ENCODE measurements at places on chromosomes 6 and 20. TPM values are rescaled to one million over a fixed set of nuclear protein-coding genes. Genes with fewer than 3 reads are reported as not detected.

DNA sequence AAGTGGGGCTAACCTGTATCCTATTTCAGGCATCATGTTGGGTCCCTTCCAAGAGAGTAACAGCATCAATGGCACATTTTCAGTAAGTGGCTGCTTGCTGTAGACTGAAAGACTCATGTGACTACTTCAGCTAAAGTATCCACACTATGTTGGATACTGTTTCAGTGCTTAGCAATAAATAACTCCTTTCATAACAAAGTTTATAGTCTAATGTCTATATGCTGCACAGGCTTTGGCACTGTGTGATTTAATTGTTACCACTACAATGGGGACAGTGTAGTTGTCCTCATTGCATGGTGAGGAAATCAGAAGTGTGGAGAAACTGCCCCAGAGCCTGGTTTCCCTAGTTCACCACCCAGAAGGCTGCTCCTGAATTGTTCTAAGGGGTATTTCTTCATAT is 318.0 kb upstream of the PTCHD4 start:
- DNase-seq, result peak; percentile 9

GRCh38 chr6:43728586-43728985 is 41.0 kb upstream of the MRPS18A start:
- DNase-seq, result no peak

DNA sequence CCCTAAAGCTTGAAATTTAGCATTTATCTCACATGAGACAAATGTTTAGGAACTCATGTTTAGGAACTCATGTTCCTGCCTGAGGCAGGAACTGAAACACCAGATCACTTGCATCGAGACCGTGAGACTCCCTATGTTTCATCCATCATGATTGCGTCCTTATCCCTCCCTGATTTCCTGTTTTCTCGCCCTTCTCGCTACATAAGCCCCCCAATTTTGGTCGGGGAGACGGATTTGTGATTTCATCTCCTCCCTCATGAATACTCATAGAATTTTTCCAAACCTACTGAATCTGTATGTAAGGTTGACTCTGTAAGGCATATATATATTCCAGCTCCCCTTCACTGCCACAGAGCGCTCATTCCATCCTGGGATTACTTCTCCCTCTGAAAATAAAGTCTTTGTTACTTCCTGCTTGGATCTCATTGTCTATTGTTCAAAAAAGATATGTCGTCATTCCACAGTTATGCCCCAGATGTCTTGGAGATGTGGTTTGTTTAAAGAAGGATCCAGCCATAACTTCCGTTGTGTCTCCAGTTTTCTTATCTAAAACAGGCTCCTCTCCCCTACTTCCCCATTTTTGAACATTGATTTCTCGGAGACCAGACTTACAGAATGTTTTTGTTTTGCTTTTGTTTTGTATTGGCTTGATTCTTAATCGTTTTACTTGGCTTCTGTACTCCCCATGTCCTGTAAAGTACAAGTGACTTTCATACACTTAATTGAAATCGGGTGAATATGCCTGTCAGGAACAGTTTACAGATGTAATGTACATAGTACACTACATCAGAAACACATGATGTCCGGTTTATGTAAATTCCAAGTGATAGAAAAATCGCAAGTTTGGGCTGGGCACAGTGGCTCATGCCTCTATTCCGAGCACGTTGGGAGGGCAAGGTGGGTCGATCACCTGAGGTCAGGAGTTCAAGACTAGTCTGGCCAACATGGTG is 118.7 kb downstream of the HFE start:
- DNase-seq, result peak; percentile 87

GRCh38 chr6:156909212-156910010 is 132.2 kb downstream of the ARID1B start:
- DNase-seq, result no peak

DNA sequence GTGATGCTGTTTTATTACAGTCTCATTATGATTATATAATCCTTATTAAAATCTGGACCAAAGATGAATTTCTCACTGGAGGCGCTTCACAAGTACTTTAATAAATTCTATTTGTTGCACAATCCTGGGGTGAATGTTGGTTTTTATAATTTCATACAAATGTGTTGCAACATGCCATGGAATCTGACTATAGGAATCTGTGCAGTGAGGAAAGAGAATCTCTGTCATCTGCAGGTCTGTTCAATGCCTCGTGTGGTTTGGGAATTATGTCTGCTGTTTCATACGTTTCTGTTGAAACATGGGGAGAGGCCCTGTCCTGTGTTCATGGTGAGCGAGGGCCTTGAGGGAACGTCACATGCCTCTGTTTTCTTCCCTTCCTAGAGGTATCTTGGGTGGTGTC is 277.3 kb downstream of the CDH4 start:
- no peak for DNase-seq

GRCh38 chr6:16302721-16303552 is 64.5 kb downstream of the GMPR start:
- no peak for DNase-seq

- no peak for DNase-seq
Measured at GRCh38 chr6:52221302-52221701, 23.0 kb downstream of the IL17F start.

GRCh38 chr6:45423111-45423823 is 45.5 kb upstream of the SUPT3H start:
- no peak for DNase-seq

GRCh38 chr6:44228433-44228832 is 5.0 kb downstream of the SLC29A1 start:
- no peak for DNase-seq

DNA sequence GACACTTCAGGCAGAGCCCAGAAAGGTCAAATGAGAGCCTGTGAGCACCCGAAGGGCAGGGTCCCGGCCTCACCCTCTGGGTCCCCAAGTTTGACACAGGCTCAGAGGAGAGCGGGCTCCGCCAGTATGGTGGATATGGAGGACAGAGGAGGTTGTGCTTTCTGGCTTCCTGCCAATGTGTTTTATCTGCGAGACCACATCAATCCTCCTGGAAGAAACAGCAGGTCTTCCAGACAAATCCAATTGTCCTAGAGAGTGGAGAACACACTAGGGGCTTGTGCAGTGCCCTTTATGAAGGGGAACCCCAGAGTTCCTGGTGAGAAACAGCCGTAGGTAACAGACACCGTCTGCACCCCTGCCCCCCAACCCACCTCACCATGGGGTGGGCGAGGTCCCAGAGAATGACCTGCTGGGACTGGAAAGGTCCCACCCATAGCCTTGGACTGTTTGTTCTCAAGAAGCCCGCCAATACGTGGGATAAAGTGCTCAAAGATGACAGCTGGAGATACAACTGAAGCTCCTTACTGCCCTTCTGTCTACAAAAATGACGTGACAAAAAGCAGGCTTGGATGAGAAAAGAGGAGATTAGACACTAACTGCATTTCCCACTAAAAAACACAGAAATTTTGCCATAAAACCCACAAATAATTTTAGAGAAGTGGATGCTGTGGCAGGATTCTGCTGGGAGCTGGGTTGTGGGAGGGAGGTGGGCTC is 23.9 kb upstream of the SSTR4 start:
- no peak for DNase-seq

GRCh38 chr20:53092772-53093300 is 120.7 kb downstream of the TSHZ2 start:
- no peak for DNase-seq

- DNase-seq, result no peak
Measured at GRCh38 chr6:138857775-138858174, 61.9 kb downstream of the ECT2L start.

- no peak for DNase-seq
Measured at GRCh38 chr6:157525918-157526425, 145.0 kb downstream of the ZDHHC14 start.

DNA sequence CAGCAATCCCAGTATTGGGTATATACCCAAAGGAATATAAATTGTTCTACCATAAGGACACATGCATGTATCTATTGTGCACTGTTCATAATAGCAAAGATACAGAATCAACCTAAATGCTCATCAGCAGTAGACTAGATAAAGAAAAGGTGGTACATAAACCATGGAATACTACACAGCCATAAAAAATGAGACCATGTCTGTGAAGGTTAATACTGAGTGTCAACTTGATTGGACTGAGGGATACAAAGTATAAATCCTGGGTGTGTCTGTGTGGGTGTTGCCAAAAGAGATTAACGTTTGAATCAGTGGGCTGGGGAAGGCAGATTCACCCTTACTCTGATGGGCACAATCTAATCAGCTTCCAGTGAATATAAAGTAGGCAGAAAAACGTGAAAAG is 86.9 kb downstream of the MAN1A1 start:
- DNase-seq, result no peak

DNA sequence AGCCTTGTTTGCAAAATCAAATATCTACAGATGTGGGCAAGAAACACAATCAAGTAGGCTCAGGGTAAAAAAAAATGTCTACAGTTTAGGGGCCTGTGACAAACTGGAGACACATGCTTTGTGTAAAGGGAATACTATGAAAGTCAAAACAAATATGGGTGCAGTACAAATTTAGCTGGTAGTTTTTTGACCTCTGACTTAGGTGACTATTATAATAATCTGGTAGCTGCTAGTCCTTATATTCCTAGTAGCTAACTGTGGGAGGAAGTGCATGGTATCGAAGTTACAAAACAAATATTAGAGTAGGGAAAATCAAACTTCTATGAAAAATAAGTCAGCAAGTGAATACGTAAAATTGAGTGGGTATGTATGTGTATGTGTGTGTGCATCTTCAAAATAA is 35.4 kb downstream of the CYP24A1 start:
- DNase-seq, result no peak

DNA sequence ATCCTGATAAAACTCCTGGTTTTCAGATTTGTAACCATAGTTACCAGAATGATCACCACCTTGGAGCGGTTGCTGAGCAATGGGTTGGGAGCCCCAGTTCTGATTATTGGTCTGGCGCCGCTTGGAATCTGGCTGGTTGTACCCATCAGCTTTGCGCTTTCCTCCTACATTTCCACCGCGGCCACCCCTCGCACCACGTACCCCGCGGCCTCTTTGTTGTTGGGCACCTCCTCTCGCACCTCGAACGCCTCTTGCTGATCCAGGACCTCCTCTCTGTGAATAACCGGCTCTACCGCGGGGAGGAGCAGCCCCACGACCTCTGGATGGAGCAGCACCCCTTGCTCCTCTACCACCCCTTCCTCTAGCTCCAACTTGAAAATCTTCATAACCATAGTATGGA is 21.1 kb upstream of the SNX14 start:
- DNase-seq, result no peak

- peak; percentile 90 for DNase-seq
Measured at GRCh38 chr6:37168811-37169495, 999 bp upstream of the PIM1 start.

GRCh38 chr20:22449188-22449973 is 135.0 kb downstream of the FOXA2 start:
- DNase-seq, result no peak

GRCh38 chr20:25859649-25860530 is 163.2 kb upstream of the ZNF337 start:
- DNase-seq, result peak; percentile 64

DNA sequence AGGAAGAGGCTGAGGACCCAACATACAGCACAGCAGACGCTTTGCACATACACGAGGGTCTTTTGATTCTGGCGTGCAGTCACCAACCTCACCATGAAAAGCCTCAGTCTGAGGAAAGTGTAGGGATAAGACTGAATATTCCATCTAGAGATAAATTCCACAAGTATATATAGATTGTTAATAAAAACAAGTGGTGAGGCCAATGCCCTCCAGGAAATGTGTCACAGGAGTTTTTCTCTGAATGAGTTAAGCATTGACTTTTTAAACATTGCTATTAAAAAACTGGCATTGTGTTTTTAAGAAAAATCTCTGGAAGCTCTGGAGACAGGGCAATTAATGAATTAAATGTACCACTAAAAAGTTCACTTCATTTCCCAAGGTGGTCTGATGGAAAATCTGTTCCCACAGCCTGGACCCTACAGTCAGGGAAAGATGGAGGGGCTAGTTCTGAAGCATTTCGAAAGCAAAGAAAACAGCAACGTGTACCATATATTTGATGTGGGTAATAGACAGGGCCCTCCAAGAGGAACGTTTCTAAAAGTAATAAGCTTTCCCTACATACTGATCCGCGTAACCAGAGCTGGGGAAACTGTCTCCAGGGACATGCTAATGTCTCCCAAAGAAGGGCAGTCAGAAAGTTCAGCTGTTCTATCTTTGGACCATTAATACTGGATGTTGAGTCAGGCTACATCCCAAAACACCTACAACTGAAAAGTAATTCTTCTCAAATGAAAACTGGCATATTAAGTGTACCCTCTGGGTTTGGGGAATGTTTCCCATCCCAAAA is 301.1 kb downstream of the FOXC1 start:
- no peak for DNase-seq

GRCh38 chr20:63071541-63072181 is 64.9 kb upstream of the BHLHE23 start:
- DNase-seq, result no peak

DNA sequence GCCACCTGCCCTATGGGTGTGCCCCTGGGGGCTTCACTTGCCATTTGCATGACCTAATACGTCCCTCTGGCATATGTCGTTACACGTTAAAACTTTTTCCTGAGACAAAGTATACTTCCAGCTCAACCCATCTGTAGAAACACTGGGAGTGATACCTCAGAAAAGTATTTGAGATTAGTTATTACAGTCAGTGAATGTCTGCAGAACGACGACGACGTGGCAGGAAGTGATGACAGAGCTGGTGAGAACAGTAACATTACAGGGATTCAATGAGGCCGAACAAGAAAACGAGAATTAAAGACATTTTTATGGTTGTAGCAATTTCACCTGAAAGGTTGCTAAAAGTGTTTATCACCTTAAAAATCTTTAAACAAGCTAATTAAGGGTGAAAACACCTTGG is 40.2 kb downstream of the SASH1 start:
- DNase-seq, result no peak

DNA sequence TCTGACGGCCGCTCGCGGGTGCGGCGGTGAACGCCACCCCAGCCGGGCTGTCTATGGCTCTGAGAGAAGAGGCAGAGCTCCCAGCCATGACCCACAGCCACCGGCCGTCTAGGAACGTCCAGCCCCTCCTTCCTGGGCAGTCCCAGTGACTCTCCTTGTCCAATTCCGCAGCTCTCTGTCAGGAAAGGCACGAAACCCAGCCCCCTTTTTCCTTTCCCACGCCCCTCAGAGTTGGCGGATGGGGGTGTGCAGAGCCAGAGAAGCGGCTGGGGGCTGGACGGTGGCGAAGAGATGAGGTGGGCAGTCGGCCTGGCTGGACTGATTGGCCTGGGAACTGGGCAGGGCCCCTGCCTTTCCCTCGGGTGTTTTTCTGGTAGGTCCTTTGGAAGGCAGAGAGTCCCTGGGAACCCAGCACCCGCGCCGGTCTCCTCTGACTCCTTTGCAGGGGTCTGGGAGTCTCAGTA is 1.5 kb downstream of the EBF4 start:
- DNase-seq, result peak; percentile 11

Gene GSTA2
- total RNA-seq, result not detected

Gene DACT2
- total RNA-seq, result 2.4 TPM

Gene TBX18
- total RNA-seq, result 18.1 TPM

Gene RTF2
- 64.0 TPM for total RNA-seq

Gene RBPJL
- not detected for total RNA-seq

Gene PGC
- total RNA-seq, result not detected

Gene CGA
- 1.9 TPM for total RNA-seq

Gene FOXS1
- total RNA-seq, result 3.6 TPM

Gene ADAM33
- 52.6 TPM for total RNA-seq

Gene CRISP2
- total RNA-seq, result not detected

Gene CSNK2A1
- total RNA-seq, result 203 TPM

Gene SEMG1
- not detected for total RNA-seq

Measured in tongue (tissue), 3 donors.